ENCODE measurements at places on chromosomes 5 and 9.

GRCh38 chr5:88889189-88890069 is 6.4 kb upstream of the MEF2C start:
- peak; percentile 24 for DNase-seq

GRCh38 chr9:71681104-71681707 is 87.1 kb downstream of the CEMIP2 start:
- no peak for DNase-seq

- DNase-seq: no peak
Measured at GRCh38 chr5:120988491-120988890, 524.4 kb downstream of the PRR16 start.

DNA sequence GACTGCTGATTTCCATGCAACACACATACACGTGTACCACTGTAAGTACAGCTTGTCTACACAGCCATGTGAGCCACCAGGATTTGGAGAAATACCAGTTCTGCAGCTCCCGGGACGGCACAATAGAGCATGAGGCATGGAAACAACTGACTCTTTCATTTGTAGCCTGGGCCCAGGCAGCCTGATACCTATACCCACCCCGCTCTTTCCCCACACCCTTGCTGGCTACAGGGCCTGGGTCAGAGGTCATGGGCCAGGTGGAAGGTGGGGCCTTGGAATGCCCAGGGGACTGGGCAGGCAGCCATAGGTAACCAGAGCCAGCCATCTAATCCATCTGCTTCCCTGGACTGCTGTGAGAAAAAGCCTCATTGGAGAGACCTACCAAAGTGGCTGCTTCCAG is 39.0 kb upstream of the ZSWIM6 start:
- no peak for DNase-seq

- DNase-seq: peak; percentile 61
Measured at GRCh38 chr5:39580702-39581453, 156.1 kb upstream of the DAB2 start.

GRCh38 chr5:102971676-102972293 is 148.2 kb downstream of the GIN1 start:
- DNase-seq: peak; percentile 59

Measured in AG08395 (cell line).